ENCODE measurements at places on chromosomes 13 and 19. TPM values are rescaled to one million over a fixed set of nuclear protein-coding genes. Genes with fewer than 3 reads are reported as not detected.

Gene ZNF772
- 14.4 TPM for total RNA-seq

Gene PBX4
- 1.0 TPM for total RNA-seq

Gene SIGLEC8
- not detected for total RNA-seq

Gene CPB2
- total RNA-seq = not detected

Gene ZNF790
- 6.8 TPM for total RNA-seq

Gene VAV1
- total RNA-seq = 1.7 TPM

Gene DCAF15
- total RNA-seq = 11.4 TPM

Gene PSG1
- total RNA-seq = not detected

Gene ICAM1
- 1.0 TPM for total RNA-seq

Gene ZNF793
- total RNA-seq = 7.0 TPM

Gene MADCAM1
- total RNA-seq = 0.14 TPM

Gene SYCN
- not detected for total RNA-seq

Gene LGALS7B
- total RNA-seq = 754 TPM
